ENCODE measurements at places on chromosomes 5 and 9.

DNA sequence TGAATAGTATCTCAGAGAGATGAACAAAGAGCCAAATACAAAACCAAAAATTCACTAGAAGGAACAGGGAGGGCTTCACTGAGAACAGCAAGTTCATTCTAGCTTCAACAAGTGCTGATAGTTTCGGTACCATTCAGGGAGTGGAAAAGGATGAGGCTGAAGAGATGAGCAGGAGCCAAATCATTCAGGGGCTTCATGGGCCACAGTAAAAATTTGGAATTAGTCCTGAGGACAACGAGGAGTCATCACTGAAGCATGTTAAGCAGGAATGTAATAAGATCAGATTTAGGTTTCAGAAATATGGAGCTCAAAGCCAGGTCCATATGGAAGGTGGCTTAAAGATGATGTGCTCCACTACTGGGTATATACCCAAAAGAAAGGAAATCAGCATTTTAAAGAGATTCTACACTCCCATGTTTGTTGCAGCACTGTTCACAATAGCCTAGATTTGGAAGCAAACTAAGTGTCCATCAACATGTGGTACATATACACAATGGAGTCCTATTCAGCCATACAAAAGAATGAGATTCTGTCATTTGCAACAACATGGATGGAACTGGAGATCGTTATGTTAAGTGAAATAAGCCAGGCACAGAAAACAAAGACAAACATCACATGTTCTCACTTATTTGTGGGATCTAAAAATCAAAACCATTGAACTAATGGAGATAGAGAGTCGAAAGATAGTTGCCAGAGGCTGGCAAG lies 36.2 kb downstream of the SPOCK1 start:
- no peak for DNase-seq

DNA sequence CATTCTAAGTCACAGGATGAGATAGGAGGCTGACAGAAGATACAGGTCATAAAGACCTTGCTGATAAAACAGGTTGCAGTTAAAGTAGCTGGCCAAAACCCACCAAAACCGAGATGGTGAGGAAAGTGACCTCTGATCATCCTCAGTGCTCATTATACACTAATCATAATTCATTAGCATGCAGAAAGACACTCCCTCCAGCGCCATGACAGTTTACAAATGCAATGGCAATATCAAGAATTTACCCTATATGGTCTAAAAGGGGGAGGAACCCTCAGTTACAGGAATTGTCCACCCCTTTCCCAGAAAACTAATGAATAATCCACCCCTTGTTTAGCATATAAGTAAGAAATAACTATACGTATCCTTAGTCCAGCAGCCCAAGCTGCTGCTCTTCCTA lies 63.2 kb upstream of the IQGAP2 start:
- no peak for DNase-seq

- DNase-seq, result no peak
Measured at GRCh38 chr5:137145721-137146120, 353.4 kb downstream of the SPOCK1 start.

DNA sequence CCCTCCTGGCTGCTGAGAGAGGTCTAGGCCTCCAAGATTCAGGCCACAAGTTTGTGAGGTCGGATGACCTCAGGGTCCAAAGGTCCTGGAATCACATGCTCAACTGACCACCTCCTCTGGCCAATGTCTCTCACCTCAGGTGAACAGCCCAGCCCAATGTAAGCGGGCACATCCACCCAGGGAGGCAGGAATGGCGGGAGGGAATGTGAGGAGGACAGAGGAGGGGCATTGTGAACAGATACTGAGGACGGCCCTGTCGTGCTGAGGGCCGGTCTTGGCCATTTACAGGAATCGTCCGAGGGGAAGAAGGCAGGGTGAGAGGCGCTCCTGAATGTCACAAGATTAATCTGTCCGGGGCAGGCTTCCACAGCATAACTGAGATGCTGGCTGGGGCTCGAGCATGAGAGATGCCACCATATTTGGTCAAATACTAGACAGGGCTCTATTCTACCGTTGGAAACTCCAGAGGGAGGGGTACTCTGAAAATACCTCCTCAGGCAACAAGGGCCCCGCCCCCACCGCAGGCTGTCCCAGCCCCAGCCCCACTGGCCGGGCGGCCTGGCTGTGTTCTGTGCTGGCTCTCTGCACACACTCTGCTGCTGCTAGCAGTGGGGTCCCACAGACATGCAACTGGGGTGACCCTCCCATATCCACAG lies 1.5 kb upstream of the IL17B start:
- no peak for DNase-seq

DNA sequence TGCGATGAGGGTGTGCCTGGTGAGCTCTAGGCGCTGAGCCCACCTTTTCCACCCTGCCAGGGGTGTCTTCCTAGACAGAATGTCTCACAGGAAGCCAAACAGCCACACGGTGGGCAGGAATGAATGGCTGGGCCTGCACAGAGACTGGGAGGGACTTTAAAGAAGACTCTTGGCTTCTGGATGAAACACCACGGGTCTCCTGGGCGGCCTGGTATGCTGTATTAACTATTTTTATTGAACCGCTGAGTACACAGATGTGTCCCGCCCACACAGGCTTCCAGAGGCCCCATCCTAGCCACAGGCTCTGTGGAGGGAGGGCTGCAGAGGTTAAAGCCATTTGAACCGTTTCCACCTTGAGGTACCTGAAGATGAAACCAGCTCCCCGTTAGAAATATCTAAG lies 115.2 kb upstream of the CXCL14 start:
- DNase-seq, result no peak

GRCh38 chr9:127915801-127916719 lies 781 bp downstream of the ST6GALNAC4 start:
- no peak for DNase-seq

GRCh38 chr5:152355061-152355460 lies 50.0 kb downstream of the NMUR2 start:
- no peak for DNase-seq

GRCh38 chr9:75064307-75065025 lies 23.5 kb downstream of the NMRK1 start:
- DNase-seq, result no peak

DNA sequence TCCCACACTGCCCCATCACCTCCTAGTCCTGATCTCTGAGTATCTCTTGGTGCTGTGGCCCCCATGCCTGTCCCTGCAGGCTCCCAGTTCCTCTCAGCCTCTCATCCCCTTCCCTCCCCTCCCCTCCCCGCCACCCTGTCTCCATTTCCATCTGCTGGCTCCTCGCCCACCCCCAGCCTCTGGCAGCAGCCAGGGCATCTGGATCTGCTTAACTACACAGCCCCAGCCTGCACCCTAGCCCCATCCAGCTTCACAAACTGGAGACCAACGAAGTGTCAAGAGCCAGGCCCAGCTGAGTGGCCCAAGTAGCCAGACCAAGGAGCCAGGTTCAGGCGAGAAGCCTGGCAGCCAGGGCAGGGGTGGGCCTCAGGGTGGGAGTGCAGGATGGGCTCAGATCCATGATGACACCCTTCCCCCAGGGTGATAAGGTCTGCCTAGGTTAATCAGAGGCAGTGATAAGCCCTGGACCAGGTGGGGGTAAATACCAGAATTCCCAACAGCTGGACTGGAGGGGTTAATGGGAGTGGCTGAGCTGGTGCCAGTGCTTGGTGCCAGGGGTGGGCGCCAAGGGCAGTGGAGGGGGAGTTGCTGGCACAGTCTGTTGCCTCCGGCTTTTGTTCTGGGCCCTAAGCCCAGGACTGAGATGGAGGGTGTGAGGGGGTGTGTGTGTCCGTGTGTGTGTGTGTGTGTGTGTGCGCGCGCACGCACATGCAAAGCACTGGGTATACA lies 2.5 kb downstream of the IL11RA start:
- DNase-seq, result no peak

DNA sequence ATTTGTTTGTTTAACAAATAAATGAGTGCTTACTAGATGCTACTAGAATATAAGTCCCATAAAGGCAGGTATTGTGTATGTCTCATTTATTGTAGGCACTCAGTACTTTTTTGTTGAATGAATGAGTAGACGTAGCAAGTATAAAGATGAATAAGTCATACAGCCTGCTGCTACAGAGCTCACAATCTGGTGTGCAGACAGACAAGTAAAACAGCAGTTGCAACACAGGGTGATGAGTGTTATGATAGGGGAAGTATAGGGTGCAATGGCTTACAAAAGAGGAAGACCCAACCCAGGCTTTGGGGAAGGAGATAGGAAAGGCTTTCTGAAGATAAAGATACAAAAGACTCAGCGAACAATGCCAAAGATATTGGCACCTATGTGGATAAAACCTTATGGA lies 47.7 kb downstream of the SH3RF2 start:
- DNase-seq, result no peak

- DNase-seq, result no peak
Measured at GRCh38 chr9:71826279-71826678, 58.0 kb upstream of the CEMIP2 start.

- DNase-seq, result no peak
Measured at GRCh38 chr9:22114956-22115355, 105.9 kb upstream of the CDKN2B start.

GRCh38 chr9:777978-778377 lies 63.5 kb upstream of the DMRT1 start:
- DNase-seq, result no peak

DNA sequence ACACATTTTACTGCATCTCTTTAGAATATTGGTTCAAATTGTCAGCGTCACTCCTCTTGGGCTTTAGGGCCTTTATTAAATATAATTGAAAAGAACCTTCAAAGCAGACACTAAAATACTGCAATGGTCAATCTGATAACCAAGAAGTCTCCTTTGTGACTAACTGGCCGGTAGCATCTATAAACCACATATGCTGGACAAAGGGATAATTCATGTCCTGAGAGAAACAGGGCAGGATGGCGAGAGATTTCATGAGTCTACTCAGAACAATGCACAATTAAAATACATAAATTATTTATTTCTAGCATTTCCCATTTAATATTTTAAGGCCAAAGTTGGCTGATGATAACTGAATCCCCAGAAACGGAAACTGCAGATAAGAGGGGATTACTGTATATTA lies 1083.4 kb upstream of the CDH18 start:
- no peak for DNase-seq

DNA sequence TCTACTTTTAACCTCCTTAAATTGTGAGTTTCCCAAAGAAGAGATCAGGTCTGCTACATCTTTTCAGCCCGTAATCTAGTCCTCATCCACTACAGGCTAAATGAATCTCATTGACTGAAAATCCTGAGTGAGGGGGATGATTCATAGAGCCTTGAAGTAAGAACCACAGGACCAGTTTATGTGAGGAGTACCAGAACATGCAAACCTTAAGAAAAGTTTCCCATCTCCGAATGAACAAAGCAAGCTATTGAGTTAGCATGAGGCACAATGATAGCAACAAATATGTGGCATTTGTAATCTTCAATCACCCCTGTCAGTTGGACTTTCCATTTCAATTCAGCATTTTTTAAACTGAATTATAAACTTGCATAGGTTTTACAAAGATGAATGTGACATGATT lies 197.0 kb downstream of the ALDH1A1 start:
- no peak for DNase-seq

- DNase-seq, result peak; percentile 37
Measured at GRCh38 chr9:126499005-126499910, 114.5 kb upstream of the LMX1B start.

DNA sequence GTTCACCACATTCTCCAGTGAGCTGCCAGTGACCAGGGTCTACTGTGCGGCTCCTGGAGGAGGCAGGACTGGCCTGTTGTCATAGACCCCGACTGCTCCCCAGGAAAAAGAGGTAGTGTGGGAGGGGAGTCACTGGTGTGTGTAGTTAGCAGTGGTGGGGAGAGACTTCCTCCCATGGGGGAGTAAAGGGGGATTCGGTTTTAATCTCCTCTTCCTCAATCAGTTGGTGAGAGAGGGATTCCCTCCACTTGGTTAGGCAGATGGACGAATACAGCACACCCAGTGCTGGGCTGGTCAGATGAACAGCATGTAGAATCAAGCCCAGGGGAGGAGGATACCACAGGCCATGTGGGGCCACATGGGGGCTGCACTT lies 207.6 kb upstream of the S1PR3 start:
- DNase-seq, result no peak

DNA sequence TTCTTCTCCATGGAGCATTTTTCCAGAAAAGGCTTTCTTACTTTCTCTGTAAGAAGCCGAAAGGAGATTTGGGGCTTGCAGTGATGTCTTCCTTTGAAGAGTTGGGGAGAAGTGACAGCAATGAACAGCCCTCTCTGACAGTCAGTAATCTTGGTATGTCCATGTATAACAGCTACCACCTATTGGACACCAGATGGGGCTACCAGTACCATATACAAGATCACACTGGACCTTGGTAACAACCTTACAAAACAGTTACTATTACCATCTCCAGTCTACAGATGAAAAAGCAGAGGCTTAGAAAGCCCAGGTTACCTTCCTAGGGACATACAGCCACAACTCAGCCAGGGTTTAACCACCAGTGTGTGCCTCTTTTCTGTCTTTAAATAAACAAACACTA lies 272.7 kb upstream of the TRPC7 start:
- no peak for DNase-seq

GRCh38 chr5:155884041-155884440 lies 442.9 kb upstream of the SGCD start:
- DNase-seq, result no peak

- DNase-seq, result no peak
Measured at GRCh38 chr5:94463739-94464138, 154.7 kb downstream of the KIAA0825 start.

- DNase-seq, result no peak
Measured at GRCh38 chr5:171578829-171579491, 159.5 kb downstream of the FGF18 start.

DNA sequence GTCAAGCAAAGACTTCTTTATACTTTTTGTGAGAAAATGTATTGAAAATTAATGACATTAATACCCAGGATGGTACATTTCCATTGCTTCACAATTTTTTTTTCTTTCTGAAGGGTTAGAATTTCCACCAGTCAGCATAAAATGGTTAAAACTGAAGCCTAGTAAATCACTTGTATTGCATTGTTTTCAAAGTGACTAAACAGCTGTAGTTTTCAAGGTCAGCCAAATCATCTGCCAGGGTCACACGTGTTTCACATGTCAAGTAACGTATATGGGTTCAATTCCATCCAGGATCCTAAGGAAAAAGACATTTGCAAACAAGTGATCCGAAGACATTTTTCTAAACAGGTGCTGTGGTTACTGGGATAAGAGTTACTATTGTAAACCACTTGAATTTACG lies 574.2 kb downstream of the RAB3C start:
- no peak for DNase-seq

- DNase-seq, result no peak
Measured at GRCh38 chr5:86143837-86144236, 473.9 kb upstream of the COX7C start.

DNA sequence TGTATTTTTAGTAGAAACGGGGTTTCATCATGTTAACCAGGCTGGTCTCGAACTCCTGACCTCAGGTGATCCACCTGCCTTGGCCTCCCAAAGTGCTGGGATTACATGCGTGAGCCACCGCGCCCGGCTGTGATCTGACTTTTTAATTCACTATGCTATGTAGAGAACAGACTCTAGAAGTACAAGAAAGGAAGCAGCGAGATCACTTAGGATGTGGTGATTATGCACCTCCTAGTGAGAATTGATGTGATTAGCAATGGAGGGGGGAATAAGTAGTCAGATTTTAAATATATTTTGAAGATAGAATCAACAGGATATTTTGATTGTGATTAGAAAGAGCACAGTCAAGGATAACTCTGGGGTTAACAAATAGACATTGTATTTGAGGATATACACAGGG lies 36.3 kb downstream of the GAPVD1 start:
- no peak for DNase-seq

GRCh38 chr9:38094165-38094564 lies 25.1 kb upstream of the SHB start:
- no peak for DNase-seq

GRCh38 chr5:99248066-99248465 lies 319.3 kb upstream of the CHD1 start:
- no peak for DNase-seq

- DNase-seq, result peak; percentile 48
Measured at GRCh38 chr9:32968101-32969011, 33.1 kb downstream of the APTX start.

- no peak for DNase-seq
Measured at GRCh38 chr5:137627706-137628105, 108.2 kb downstream of the KLHL3 start.
